ENCODE measurements at places on chromosomes 7 and 10.

DNA sequence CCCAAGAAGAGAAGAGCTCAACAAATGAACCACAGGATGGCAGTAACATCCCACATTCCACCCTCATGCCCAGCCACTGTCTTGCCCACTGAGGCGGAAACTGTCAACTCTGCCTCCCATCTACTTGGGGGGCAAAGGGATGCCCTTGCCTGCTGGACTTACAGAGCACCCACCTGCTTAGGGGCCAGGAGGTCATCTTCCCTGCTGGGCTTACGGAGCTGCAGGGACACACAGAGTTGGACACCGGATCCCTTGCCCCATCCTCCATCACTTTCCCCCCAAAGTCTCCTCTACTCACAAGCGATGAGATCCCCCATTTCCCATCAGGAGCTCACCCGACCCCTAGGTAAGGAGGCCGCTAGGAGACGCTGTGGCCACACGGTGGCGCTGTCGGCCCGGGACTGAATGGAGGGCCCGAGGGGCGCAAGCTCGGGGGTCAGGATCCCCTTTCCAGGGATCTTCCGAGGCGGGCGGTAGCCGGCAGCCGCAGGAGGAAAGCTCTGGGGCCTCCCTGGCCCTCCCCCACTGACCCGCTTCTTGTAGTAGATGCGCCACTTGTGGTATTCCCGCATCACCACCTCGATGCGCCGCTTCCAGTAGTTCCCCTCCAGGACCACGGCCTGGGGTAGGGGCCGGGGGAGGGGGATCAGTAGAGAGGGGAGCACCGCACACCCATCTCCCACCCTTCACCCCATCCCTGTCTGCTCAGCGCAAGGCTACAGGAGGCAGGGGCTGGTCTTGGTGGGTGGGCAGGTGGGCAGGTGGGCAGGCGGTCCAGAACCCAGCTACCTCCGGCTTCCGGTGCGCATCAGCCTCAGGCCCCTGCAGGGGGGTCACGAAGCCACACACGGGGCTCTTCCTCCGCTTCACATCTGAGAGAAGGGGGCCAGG is 17.3 kb downstream of the MLXIPL start:
- DNase-seq, result no peak

DNA sequence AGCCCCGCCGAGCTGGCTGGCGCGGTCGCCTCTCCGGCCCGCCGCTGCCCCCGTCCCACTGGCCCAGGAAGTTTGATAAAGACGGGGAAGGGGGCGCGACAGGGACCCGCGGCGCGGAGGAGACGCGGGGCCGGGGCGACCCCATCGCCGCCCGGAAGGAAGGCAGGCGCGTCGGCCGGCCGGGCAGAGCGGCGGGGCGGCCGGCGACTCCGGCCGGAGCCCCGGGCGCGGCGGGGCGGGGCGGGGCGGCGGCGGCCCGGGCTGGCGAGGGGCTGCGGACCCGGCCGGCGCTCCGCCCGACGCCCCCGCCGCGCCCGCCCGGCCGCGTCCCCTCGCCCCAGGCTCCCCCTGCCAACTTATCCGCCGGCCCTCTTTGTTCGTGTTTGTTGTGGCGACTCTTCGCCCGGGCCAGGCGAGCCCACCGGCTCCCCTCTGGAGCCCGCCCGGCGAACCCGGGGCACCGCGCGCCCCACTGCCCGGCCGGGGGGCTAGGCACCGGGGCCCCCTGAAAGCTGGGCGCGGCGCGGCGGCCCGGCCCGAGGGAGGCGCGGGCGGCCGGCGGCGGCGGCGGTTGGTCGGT is 571 bp downstream of the KDM7A start:
- DNase-seq, result no peak

- no peak for DNase-seq
These were observed 144.9 kb upstream of the MTPN start for GRCh38 chr7:136122026-136122425.

- no peak for DNase-seq
These were observed 142.0 kb downstream of the CELF2 start for GRCh38 chr10:11159543-11160215.

DNA sequence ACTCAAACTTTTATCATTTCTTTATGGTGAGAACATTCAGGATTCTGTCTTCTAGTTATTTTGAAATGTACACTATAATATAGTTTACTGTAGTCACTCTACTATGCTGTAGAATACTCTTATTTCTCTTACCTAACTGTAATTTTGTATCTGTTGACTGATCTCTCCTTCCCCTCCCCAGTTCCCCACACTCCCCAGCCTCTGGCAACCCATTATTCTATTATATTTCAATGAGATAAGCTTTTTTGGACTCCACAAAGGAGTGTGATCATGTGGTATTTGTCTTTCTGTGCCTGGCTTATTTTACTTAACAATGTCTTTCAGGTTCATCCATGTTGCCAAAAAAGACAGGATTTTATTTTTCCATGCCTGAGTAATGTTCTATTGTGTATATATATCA is 71.4 kb upstream of the DYNC1I1 start:
- no peak for DNase-seq

- no peak for DNase-seq
These were observed 2.8 kb upstream of the DENND11 start for GRCh38 chr7:141704741-141705140.

DNA sequence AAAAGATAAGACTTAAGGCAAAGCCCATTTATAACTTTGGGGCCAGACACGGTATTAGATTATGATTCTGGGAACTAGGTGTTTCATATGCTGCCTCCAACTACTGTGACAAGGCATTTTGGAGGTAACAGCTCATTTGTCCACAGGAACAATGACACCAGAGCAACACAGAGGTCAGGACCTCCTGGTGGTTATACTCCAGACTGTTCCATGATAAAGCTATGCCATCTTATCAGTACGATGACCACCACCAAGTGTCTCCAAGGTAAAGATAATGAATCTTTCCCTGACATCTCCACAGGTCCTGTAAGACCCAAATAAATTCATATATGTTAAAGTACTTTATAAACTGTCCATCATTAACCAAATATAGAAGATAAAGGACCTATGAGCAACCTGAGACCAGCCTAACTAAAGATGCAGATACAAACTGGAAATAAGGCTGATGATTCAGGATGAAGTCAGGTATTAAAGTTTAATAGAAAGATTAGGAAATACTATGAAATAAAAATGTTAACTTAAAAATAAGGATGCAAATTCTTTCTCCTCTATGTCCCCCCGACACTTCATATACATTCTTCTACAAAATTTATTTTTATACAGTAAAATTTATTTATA is 26.2 kb downstream of the CUL2 start:
- DNase-seq, result no peak

GRCh38 chr7:133290041-133290440 is 37.2 kb downstream of the EXOC4 start:
- DNase-seq, result no peak

DNA sequence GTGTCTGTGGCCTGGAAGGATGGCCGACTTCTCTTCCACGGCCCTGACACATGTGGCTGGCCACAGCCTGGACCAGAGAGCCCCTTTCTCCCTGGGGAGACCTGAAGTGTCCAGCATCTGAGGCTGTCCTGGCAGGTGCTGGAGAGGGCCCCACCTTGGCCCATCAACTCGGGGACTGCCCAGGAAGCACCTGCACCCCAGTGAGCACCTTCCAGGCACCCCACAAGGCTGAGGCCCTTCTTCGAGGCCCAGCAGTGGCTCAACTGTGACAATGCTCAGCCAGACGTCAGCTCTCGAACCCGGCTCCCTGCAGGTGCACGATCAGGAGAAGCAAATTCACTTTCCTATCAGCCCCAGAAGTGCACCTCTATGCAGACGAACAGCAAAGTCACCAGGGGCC is 24.3 kb downstream of the RGS10 start:
- no peak for DNase-seq

DNA sequence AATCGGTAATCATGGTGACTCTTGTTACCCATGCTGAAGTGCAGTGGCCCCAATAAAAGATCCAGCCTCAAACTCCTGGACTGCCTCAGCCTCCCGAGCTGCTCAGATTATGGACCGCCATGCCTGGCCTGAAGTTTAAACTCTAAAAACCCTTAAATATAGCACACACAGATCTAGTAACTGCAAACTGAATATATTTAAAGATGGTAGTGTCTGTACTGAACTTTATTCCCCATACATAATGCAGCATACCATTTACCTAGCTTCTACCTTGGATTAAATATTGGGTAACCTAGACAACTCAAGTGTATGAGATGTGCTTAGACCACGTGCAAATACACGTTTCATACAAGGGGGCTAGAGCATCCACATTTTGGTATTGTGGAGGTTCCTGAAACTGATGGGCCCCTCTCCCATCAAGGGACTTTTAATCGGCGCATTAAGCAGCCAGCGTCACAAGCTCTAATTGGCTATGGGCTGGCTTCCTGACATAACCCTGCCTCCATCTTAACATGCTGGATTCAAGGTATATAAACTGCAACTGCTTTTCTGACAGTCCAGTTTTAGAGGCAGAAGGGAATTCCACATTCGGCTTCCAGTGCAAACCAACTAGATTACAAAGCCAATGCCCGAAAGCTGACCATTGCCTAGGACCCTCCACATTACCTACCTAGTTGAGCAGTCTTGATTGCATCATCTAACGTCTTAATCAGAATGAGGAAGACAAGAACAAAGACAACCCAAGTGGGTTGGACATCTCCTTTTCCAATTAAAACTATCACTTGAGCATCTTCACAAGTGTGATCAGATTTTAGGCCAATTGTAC is 13.0 kb downstream of the HNRNPA2B1 start:
- DNase-seq, result no peak

- peak; percentile 13 for DNase-seq
These were observed 168.5 kb upstream of the TCERG1L start for GRCh38 chr10:131480066-131480465.

DNA sequence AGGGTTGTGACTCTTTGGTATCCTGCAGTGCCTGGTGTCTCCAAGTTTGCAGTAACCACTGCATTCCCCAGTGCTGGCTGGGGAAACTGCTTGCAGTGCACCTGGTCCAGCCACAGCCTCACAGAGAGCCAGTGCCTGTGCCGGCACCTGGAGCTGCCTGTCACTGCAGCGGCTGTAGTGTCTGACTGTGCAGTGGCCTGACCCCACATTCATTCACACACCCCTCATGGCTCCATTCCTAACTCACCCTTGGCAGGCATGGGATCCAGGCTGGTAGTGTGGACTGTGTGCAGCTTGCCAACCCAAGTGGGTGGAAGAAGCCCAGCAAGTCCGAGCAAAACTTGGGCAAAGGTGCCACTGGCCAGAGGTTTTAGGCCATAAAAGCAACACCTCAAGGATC is 3.7 kb upstream of the CYP3A43 start:
- DNase-seq, result no peak

DNA sequence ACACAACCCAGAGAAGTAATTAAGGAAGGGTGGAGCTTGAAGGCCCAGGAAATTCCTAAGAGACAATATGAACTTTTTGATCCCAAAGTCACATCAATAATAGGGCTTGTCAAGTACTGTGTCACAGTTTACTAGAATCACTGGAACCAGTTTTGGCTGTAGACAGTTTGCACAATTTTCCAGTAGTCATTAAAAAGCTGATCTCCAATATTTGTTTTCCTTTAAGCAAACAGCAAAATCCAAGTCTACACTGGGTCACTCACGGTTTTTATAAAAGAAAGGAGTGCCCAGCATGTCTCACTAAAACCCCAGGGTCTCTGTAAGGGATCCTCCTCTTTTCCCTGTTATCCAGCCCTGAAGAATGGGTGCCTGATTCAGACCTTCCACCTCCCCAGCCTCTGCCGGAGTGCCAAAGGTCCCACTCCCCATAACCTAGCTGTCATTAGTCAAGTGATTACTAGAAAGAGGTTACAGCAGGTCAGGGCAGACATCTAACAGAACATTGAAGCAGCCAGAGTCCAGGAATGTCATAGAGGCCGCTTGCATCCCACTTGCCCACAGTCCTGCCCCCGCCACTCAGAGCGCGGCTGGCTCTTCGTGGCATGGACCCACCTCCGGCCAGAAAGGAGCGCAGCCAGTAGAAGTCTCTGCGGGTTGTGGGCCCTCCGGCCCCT is 552 bp downstream of the SLC25A16 start:
- DNase-seq, result no peak

DNA sequence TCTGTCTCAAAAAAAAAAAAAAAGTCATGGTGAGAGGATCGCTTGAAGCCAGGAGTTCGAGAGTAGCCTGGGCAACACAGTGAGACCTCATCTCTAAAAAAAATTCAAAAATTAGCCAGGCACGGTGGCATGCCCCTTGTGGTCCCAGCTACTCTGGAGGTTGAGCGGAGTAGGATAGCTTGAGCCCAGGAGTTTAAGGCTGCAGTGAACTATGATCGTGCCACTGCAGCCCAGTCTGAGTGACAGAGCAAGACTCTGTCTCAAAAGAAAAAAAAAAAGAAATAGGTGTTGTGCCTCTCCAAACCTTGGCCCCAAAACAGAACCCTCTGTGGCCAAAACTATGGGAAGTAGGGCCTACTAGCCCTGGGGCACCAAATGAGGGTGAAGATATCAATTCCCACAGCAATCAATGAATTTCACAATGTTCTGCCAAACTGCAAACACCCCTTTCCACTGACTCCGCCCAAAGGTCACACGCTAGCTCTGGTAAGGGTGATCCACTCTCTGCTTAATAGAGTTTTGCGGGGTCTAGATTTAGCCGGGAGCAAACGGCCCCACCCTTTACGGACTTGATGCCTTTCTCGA is 16.9 kb downstream of the SSC4D start:
- no peak for DNase-seq

DNA sequence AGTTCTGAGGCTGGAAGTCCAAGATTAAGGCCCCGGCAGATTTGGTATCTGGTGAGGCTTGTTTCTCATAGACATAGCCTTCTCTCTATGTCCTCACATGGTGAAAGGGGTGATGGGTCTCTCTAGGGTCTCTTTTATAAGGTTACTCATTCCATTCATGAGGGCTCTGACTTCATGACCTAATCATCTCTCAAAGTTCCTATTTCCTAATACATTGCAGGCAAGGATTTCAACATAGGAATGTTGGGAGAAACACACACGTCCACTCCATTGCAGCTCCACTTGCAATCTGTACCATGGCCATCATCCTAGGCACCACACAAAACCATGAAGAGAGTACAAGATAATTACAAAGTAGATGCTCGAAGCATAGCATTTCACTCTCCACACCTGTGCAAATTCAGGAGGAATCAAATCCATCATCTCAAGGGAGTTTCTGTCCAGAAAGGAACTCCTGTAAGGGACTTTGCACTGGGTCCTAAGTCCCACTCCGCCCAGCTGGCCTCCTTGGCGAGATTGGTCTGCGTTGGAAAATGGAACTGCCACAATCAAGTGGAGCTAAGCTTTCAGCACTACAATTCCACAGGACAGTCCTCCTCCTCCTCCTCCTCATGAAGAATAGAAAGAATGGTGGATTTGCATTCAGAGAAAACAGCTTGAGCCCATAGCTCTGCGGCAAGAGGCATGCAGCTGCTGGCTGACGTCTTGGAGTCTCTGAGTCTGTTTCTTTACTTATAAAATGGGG is 8.8 kb downstream of the DDC start:
- DNase-seq, result peak; percentile 89

GRCh38 chr10:44300666-44301649 is 83.9 kb downstream of the CXCL12 start:
- DNase-seq, result peak; percentile 91

DNA sequence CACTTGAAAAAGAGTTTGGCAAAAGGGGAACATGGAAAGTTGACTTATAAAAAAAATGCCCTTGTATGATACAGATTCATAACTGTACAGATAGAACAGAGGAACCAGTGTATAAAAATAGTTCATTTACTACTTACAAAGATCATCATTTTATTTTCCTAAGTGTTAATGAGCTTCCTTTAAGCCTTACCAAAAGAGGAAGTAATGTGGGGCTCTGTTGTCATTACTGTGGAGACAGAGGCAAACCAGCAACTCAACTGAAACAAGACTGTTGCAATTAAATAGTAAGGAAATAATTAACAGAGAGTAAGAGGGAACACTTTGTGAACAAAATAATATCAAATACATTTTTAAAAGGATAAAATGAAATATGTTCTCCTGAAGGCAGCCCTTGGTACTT is 526.2 kb upstream of the ADARB2 start:
- no peak for DNase-seq

GRCh38 chr7:100215895-100216294 is 3.9 kb upstream of the PVRIG start:
- no peak for DNase-seq

Measured in trophoblast cell (in vitro differentiated cells and primary cell).